Fibroblast of skin of right quadriceps (primary cell): ENCODE measurements at places on chromosomes 1 and 21.
A peak's percentile ranks its signal among the peaks of the same experiment; 100 is the strongest.

DNA sequence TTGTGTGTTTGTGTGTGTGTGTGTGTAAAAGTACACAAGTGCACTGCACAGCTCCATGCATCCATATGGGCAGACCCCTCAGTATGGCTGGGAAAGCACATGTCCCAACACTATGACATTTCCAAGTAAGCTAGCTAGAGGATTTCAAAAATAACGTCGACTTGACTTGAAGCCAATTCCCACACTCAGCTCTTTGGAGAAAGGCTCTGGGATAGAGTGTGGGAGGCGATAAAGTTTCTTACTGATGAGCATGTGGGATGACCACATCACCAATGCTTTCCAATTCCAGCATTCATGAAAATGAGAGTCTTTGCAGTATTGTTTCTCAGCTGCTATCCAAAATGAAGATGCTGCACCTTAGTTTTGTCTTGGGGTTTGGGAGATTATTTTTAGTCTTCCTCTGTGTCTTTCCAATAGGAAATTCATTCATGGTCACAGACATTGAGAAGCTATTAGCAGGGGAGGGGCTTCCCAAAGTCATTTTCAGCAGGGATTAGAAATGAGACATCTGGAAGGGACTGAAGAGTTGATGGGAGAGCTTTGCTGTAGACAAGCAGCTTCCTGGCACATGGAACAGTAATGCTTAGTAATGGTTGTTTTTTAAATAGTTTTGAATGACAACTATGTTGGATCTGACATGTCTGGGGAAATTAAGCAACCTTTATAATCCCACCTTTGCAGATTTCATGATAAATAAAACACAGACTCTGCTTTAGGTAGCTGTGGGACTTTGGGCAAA, 143.5 kb downstream of the ASTN1 start:
- no peak for DNase-seq

- peak; percentile 10 for DNase-seq
Observed at GRCh38 chr1:39642796-39643195, 3.4 kb upstream of the HEYL start.

- no peak for DNase-seq
Observed at GRCh38 chr1:76137746-76138145, 63.2 kb downstream of the ST6GALNAC3 start.

- peak; percentile 62 for DNase-seq
Observed at GRCh38 chr1:79353224-79353623, 346.7 kb upstream of the ADGRL4 start.

GRCh38 chr1:204396015-204396583, 15.5 kb downstream of the PPP1R15B start:
- no peak for DNase-seq

- DNase-seq = no peak
Observed at GRCh38 chr1:9808459-9808858, 15.3 kb downstream of the CLSTN1 start.

DNA sequence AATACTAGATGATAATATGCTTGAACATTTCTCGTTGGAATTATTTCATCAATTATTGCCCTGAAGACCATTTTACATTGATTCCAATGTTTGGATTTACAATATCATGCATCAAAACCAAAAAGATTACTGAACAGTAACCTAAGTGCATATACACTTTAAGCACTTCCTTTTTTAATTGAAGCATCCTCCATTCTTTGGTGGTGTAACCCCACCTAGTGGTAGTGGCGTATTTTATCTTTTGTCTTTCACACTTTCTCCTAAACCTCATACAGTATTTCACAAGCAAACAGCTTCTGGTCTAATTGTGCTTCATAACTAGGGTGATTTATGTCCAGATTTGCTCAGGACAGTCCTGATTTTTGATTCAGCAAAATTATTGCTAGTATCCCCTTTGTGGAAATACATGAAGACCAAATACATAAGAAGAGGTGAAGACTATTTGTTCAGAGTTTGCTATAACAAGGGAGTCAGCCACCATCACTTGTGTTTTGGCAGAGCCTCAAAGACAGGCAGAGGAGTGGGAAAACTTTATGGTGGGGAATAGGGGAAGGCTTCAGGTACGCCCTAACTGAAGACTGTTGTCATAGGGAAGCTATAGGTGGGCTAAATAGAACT, 3.4 kb upstream of the NVL start:
- DNase-seq = peak; percentile 58

GRCh38 chr1:61642475-61643232, 82.3 kb downstream of the TM2D1 start:
- no peak for DNase-seq

- no peak for DNase-seq
Observed at GRCh38 chr1:197919346-197920066, 2.3 kb downstream of the LHX9 start.

DNA sequence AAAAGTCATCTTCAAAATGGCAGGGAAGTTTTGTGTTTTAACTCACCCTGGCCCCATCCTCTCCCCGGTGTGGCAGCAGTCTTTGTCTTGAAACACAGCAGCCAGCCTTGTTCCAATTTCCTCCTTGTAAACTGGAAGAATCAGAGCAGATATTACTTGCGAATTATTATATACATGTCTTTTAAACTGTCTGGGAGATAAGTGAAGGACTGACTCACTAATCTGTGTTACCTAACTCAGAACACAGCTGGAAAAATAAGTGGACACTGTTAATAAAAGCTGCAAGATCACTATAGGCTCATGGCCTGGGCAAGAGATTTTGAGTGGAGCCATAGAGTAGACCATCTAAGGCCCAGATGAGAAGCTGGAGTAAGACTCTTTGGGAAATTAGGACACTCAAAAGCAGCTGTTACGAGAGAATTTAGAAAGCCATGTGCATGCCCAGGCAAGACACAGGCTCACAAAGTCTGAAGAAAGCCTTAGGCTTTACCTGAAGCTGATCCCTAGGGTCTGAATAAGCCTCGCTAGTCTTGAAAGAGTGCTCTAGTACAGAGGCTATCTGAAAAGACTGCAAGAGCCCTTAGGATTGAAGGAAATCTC, 233.0 kb upstream of the RAB4A start:
- DNase-seq = no peak

DNA sequence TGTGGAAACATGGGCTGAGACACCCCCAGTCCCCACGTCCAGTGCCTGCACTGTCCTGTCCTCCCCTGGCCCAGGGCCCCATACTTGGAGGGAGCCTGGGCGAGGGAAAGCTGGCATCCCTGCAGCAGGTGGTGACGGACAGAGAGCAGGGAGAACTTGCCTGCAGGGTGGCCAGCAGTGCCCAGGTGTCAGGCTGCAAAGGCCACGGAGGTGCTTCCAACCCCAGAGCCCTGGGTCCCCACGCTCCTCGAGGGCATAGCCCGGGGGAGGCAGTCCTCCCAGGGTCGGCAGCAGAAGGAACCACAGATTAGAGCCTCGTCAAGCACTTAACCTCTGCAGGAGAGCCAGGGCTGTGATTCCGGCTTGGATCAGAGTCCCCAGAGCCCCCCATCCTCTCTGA, 77.5 kb downstream of the ARHGEF16 start:
- no peak for DNase-seq

DNA sequence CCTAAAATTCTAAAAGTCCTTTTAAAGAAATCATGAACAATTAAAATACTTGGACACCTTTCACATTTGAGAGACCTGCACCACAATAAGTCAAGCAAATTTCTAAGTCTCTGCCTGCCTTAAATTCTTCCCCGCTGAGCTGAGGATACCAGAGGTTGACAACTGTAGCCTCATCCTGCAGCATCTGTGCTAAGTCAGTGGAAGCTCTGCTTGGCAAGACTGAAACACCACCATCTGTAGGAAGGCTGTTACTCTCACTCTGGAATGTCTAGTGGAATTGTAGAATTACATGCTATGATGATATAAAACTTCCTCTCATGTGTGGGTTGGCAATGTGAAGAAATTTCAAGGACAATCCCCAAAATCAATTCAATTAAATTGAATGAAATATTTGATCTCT, 1756.5 kb downstream of the NCAM2 start:
- no peak for DNase-seq

DNA sequence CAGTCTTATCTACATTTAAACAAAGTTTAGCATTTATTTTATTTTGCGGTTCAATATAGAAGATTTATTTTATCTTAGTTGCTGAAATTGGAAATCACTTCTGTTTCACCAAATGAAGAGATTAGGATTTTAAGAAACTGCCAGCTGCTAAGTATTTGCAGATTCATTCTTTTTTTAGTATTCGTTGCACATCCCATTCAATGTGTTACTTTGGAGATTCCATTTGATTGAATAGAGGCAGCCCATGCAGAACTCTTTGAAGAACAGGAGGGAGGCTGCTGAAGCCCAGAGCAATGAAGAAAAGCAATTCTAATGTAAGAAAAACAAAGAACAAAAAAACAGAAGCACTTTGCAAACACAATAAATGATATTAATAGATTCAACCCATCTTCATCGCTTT, 38.6 kb upstream of the IL12RB2 start:
- no peak for DNase-seq

DNA sequence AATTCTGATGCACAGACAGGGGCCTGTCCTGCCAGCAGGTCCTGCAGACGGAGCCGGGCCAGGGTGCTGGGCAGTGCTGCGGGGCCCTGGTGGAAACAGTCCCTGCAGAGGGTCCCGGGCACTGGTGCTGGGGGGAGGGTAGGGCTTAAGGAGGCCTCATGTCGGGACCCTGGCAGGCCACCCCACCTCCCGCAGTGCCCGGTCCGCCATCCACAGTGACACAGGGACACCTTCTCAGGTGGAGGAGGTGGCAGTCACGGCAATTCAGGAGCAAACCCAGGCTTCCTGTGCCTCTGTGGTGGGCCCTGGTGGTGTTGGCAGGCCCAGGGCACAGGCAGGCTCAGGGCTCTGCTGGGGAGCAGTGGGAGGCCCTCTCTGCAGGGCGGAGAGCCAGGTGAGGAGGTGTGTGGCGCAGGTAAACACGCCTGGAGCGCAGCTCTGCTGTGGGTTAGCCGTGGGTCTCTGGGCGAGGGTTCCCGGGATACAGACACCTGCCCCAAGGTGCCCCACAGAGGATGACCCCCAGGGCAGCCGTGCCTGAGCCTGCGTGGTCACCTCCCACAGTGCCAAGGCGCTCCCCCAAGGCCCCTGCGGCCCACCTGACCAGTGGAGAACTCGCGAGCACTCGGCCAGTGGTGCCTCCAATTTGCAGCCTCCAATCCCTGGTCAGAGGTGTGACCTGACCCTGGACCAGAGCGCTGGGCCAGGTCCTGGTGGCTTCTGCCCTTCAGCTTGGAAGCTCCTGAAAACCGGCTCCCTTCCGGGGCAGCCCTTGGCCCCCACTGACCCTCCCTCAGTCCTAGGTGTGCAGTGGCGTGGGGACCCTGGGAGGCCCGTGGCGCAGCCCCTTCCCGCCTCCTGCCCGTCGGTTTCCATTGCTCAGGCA, 19.2 kb downstream of the COL18A1 start:
- DNase-seq = no peak

DNA sequence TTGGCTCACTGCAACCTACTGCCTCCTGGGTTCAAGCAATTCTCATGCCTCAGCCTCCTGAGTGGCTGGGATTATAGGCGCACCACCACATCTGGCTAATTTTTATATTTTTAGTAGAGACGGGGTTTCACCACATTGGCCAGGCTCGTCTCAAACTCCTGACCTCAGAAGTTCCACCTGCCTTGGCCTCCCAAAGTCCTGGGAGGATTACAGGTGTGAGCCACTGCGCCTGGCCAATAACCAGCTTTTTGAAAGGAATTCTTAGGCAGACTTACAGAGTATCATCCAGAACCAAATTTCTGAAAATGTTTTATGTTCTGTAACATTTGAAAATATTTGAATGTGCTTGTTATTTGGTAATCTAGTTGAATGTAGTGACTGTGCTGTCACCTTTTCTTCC, 14.6 kb downstream of the BTF3L4 start:
- no peak for DNase-seq

- no peak for DNase-seq
Observed at GRCh38 chr1:181192316-181192715, 103.8 kb downstream of the IER5 start.

DNA sequence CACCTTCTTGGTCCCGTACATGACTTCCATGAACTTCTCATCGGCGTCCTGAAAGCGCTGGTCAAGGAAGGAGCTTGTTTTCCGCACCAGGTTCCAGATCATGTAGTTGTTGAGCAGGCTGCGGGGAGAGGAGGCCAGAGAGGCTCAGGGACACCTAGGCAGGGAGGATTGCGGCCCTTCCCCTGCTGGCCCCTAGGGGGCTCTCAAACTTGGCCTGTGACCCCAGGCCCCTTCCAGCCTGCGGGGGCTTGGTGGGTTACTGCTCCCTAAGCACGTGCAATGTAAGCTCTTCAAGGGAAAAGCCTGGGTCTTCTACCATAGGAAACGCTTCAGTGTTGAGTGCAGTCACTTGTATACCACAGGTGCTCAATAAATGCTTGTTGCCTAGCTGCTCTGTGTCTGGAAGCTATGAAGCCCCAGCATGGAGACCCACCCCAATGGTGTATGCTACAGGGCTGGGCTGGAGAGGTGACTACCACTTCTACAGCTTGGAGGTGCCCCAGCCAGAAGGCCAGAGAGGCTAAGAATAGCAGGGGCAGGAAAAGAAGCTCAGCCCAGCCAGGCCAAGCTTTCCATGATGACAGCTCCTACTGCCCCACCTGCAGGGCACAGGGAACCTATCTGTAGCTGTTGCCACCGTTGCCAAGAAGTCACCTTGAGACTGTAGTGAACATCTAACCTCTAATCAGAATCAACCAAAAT, 45.1 kb downstream of the ECE1 start:
- no peak for DNase-seq

DNA sequence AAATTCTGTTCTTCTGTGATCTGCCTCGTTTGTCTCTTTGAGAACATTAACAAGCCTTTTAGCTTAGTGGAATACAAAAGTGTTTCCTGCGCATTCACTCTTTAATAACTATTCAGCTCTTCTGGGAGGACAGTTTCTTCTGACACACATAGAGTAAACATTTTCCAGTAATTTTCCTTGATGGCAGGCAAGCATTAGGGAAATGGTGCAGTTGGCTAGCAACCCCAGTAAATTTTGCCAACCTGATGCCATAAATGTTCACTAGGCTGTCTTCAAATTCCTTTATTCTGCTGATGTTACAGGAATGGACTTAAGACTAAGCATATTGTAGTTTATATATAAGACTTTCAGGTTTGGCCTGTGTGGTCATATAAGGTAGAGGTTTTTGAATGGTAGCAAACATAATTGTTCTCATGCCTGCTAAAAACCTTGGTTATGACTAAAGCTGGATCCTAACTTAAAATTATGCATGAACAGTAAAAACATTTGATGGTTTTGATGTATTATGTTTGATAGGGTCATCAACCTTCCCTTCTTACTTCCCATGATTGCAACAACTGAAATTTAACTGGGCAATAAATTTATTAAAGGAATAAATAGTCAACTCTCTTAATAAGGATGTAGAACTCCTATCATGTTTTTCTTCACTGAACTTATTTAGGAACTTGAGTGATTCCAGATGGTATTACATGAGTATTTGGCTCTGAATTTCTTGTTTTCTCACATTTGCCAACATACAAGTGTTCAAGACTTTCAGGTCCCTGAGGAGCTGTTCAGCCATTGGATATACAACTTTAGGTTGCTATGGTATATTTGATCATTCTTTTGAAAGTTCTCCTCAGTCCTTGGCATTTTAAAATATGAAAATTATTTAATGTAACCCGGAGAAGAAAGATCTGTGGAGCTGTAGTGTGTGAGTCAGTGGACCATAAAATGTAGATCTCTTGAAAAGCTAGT, 223.4 kb downstream of the FMN2 start:
- DNase-seq = peak; percentile 87

- DNase-seq = peak; percentile 25
Observed at GRCh38 chr1:190205713-190206112, 272.0 kb downstream of the BRINP3 start.
